Pancreas (tissue), 10 donors: ENCODE measurements at places on chromosomes 6 and 20.
A peak's percentile ranks its signal among the peaks of the same experiment; 100 is the strongest.

DNA sequence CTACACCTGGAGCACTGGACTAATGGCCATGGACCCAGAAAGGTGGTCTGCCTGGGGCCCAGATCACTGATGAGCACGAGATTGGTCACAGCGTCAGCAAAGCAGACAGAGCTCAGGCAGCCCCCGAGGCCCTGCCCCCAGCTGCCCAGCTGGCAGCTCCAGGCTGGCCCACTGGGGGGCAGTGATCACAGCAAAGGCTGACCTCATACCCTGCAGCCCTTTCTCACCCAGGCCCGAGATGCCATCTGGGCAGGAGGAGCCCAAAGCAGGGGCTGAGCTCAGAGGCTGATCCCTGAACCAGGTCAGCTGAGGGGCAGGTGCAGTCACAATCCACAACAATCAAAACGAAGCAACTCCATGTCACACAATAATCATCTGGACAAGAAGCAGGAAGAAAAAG lies 4.1 kb downstream of the MAP1LC3A start:
- no peak for DNase-seq

GRCh38 chr6:5619249-5619648 lies 357.9 kb downstream of the FARS2 start:
- DNase-seq, result no peak

GRCh38 chr6:129785047-129785755 lies 75.2 kb upstream of the ARHGAP18 start:
- no peak for DNase-seq

DNA sequence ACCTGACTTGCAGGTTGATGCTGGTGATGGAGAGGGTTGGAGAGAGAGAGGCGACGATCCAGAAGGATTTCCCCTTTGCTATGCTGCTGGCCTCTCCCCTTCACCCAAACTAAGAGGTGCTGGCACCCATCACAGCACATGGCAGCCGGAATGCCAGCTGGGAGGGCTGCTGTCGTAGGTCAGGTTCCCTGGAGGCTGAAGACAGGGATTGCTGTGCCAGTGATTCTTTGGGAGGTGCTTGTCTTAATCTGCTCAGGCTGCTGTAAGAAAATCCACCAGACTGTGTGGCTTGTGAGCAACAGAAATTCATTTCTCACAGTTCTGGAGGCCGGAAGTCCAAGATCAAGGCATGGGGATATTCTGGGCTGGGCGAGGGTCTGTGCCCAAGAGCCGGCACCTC lies 4.4 kb upstream of the ARFGAP1 start:
- no peak for DNase-seq

GRCh38 chr20:5056801-5057599 lies 55.7 kb upstream of the SLC23A2 start:
- no peak for DNase-seq

GRCh38 chr6:19788686-19789085 lies 48.5 kb upstream of the ID4 start:
- no peak for DNase-seq

DNA sequence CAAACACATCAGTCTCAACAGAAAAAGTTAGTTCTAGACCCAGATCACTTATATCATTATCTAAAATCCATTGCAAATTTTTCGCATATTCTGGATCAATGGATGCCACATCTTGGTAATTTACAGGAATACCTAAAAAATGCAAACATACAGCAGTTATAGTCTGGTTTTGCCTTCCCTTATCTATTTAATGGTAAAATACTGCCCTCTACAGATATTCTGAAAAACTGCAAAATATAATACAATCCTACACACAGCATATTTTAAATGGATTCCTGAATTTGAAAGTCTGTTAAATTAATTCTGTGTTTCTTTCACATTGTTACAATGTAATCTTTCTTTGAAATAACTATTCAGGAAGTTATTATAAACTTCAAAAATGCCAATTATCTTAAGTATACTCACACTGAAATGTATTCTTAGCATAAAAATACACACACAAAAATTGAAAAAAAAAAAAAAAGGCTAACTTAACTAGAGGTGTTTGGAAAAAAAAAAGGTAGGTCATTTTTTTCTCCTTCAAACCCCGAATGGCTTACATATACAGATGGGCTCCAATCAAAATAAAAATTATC lies 88.4 kb downstream of the HACE1 start:
- DNase-seq, result no peak

DNA sequence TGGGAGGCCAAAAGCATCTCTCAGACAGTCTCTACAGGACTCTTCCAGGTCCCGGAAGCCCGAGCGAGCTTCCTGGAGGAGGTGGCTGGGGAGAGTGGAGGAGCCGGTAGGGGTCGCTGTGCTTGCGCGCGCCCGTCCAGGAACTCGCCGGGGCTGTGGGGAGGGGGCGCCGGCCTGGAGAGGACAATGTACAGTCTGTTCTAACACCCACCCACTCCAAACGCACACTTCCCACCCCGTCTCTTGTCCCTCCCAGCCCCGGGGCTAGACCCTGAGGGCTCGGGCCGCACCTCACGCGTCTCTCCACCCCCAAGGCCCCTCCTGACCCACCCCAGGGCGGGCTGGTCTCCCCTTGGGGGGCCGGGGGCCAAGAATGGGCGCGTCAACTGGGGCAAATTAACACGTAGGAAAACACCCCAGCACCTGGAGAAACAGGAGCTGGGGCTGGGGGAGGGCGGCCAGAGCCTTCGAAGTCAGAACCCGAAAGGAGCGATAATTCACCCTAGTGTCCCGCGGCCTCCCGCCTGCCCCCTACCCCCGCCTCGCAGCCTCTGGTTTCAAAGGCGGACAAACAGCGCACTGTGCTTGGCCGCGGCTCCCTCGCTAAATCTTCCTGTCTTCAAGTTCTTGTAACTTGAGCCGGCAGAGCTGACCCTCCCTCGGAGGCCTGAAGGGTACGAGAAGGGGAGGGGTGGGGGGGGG lies 103.2 kb upstream of the FOXP4 start:
- DNase-seq, result peak; percentile 23

DNA sequence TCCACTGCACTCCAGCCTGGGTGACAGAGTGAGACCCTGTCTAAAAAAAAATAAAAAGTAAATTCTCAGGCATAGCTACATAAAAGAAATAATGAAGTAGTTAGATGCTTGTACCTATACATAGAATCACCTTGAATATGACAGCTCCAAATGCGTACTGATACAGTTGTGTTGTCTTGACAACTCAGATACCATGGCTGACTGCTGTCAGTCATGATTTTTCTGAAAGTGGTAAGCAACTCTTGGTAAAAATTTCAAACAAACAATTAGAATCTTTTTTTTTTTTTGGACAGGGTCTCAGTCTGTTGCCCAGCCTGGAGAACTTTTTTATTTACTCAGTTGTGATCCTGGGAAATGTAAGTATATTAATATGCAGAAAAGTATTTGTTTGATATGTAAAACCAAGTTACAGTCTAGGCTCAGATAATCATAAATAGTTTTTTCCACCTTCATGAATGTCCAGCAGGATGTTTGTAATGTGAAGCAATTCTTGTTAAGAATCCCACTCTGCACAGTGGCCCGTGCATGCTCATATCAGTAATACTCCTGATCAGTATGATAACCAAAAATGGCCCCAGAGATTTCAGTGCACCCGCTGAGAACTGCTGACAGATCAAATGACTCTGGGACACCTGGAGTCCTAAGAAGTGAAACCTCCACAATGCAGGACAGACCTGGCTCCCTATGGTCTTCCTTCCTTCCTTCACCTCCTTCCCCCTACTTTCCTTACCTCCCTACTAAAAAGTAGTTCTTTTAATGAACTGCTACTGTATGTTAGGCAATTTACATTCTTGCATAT lies 14.0 kb upstream of the MAPK13 start:
- DNase-seq, result no peak

DNA sequence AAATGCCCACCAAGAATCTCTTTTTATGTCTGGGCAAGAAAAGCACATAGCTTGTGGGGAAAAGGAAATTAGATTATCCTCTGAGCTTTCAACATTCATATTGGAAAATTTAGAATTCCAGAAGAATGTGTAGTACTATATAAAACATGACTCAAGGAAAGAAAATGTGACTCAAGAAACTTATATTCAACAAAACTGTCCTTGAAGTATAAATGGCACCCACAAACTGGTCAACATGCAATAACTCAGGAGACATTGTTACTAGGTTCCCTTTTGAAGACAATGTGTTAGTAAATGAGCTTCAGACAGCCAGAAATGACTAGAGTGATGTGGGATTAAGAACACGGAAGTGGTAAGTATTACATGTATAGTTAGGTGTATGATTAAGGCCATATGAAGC lies 26.1 kb upstream of the TINAG start:
- no peak for DNase-seq

DNA sequence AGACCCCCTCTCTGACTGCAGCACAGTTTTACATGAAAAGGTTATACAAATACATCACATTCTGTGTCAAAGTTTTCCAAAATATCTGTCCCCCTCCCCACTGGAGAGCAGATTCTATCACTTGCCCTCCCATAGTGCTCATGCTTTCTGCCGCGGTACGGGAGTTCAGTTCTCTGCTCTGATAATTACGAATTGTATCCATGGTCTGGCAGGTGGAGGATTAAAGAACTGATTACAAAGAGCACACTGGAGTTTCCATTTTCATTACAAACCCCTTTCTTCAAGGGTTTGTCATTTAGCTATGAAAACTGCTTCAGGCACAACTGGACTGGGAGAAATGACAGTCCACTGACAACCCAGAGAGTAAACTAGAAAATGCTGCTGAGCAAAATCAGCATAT lies 166.0 kb downstream of the PDSS2 start:
- DNase-seq, result no peak

GRCh38 chr6:63716169-63716568 lies 80.6 kb downstream of the PHF3 start:
- no peak for DNase-seq

DNA sequence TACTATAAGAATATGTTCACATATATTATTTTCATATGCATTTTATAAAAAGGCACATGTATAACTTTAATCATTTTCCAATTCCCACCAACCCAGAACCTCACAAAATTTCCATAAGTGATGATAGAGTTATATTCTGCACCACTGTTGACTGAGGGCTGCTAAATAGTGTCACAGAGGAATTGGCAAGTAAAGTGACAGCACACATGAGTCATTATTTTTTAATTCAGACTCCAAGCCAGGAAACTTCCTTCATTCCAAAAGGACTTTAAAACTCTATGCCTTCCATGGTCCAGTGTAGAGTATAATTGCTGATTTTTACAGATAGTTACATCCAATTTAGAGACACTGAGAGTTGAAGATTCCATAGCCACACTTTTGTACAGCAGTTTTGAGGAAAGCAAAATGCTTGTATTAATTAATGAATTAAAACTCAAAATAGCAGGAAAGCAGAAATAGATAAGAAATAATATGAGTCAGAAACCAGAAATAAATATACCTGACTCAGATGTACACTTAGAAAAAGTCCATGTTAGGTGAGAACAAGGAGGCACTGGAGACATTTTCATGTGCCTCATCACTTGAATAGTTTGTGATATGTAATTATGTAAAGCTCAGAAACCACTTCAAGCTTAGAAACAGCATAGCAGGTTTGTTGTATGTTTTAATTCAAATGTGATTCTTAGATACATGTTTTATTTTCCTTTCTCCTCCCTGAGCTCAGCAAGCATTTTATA lies 425.2 kb upstream of the OPRM1 start:
- DNase-seq, result no peak

DNA sequence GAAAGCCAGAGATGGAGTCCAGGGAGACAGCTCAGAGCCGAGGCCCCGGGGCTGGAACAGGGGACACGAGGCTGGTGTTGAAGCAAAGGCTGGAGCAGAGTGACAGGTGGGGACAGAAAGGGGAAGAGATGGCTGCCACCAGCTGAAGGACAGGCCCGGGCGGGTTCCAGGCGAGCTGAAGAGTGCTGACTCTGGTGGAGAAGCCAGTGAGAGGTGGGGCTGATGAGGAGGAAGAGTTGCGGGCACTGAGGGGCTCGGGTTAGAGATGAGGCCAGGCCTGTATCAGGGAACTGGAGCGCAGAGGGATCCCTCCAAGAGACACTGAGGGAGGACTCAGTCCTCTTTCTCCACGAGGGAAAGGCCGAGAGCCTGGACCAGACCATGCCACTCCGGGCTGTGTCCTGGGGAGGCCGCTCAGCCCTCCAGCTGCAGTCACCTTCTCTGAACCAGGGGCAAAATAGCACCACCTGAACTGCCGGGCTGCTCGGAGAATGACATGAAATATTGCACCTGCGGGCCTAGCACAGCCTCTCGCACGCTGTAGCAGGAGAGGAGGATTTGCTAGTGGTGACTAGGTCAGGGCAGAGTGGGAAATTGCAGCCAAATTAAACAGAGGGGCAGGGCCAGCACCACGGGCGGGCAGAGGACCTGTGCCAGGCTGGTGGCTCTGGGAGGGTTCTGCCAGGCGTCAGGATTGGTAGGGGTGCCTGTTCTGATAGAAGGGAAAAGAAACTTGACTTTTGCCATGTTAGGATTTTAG lies 175.9 kb downstream of the ZDHHC14 start:
- DNase-seq, result peak; percentile 73

DNA sequence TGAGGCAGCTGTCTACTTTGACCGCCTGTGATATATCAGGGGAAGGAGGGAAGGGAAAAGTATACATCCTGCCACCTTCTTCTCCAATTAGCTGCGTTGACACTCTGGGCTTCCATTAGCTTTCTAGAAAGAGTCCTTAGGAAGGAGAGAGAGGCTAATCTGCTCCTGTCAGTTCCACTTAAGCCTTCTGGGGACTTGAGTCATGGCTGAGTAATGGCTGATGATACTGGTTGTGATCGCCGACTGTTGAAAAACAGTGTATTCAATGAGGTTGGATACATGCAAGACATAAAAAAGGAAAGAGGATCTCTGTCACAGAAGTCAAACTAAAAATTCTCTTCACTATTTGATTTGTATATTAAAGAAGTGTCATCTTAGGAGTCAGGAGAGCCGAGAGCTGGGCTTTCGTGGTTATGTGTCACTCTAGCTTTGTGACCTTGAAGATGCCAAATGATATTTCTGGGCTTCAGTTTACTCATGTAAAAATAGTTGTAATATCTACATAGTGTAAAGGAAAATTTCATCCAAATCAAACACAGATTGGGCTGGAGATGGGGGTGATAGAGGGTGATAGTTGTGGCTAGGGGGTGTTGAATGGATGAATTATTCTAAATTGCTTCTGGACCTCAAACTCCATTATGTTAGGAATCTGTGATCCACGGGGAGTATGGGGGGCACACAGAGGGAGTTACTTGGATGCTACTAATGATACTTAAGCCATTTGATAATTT lies 189.0 kb downstream of the UST start:
- no peak for DNase-seq

GRCh38 chr6:35486005-35486925 lies 10.6 kb downstream of the TEAD3 start:
- DNase-seq, result peak; percentile 83

DNA sequence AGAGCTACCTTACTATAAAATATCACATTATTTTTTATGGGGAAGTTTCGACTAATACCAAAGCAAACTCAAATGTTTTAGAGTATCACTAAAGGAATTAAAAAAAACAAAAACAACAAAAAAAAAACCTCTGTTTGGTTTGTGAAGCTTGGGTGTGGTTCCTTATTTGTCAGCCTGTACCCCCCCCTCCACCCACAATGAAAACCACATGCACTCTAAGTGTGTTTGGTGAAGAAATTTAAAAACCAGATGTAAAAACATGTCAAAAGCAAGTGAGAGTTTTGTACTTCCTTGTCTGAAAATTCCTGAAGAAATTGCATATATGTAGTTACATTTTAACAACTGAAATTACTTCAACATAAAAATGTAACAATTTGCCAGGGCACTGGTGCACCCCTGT lies 3.1 kb downstream of the STK38 start:
- no peak for DNase-seq

GRCh38 chr20:1154691-1155090 lies 30.1 kb downstream of the TMEM74B start:
- no peak for DNase-seq
